Esophagus mucosa (tissue), 1 donor: ENCODE measurements at places on chromosomes 2 and 18. TPM values are rescaled to one million over a fixed set of nuclear protein-coding genes. Genes with fewer than 3 reads are reported as not detected.

GRCh38 chr2:218839430-218839829 lies 7.8 kb upstream of the PRKAG3 start:
- ATAC-seq = no peak

GRCh38 chr2:207238831-207239701 lies 73.3 kb upstream of the KLF7 start:
- ATAC-seq = peak; percentile 94

GRCh38 chr18:5622905-5623304 lies 79.1 kb upstream of the EPB41L3 start:
- ATAC-seq = no peak

GRCh38 chr2:225328192-225328591 lies 71.3 kb upstream of the NYAP2 start:
- ATAC-seq = no peak

DNA sequence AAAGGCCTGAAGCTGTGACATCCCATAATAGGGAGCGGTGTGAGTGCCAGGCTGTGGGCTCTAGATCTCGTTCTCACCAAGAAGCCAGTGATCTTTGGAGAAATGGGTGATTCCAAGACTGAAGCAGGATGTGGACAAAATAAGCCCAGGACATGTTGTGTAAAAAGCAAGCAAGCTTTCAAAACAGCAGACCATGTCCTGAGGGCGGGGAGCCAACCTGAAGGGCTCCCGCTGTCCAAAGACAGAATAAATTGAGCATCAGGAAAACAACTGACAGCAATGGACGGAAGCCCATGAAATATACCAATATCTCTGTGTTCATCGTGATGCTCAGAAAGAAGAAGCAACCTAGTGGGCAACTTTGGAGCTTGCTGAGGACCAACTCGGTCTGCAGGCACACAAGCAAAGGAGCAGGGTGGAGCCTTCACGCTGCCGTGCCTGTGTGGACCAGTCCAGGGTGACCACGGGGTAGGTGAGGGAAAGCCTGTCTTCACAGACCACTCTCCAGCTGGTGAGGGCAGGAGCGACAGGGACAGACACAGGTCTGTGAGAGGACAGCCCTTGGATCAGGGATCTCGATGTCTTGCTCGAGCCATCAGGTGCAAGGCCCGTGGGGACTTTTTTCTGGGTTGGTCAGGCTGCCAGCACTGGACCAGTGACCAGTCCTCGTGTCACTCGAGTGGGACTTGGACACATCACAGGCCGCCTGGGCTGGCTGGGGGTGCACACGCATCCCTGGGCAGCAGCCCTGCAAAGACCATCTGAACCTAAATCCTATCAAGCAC lies 21.5 kb downstream of the MTERF4 start:
- peak; percentile 26 for ATAC-seq

GRCh38 chr2:195533771-195534642 lies 123.0 kb upstream of the SLC39A10 start:
- peak; percentile 49 for ATAC-seq

- no peak for ATAC-seq
Measured at GRCh38 chr2:33570681-33571080, 28.4 kb downstream of the FAM98A start.

DNA sequence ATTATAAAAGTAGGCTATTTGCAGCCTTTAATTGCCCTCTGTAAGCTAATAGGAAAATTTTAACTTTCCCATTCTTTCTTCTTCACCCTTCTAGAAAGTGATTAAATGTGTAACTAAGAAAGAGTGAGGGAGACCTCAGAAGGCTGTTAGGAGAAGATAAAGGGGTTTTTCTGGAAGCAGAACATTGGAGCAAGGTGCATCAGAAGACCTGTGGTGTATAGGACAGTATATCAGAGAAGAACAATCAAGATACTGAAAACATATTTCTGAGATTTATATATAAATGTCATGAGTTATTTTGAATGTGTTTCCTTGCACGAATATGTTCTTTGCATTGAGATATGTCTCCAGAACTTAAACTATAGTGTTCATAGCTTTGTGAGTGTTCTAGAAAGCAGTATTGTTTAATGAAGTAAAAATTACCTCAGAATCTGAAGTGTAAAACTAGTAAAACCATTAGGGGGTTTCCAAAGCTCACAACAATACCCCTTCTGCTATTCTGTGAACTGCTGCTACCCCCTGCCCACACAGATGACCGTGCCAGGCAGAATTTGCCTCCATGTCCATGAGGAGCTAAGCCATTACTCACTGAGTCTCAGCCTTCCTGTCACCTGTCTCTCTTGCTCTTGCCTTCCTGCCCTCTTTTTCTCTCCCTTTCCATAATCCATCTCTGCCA lies 537.9 kb downstream of the EPHA4 start:
- no peak for ATAC-seq

DNA sequence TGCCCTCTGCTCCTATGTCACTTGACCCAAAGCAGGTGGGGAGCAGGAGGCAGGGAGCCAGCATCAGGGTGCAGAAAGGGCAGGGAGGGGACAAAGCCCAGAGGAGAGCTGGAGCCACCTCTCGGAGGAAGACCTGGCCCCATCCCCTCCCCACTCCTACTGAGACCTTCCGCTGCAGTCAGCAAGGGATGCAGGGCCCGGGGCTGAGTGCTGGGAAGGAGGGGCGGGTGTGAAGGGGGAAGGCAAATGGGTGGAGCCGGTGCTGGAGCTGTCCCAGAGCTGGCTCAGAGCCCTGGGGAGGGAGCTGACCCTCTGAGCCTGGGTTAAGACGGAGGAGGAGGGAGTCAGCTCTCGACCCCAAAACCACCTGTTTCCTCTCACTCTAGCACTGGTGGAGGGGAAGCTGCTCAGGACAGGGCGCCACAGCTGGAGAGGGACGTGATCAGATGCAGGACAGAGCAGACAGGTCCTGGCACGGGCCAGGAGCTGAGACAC lies 33.8 kb downstream of the HS1BP3 start:
- ATAC-seq = no peak

DNA sequence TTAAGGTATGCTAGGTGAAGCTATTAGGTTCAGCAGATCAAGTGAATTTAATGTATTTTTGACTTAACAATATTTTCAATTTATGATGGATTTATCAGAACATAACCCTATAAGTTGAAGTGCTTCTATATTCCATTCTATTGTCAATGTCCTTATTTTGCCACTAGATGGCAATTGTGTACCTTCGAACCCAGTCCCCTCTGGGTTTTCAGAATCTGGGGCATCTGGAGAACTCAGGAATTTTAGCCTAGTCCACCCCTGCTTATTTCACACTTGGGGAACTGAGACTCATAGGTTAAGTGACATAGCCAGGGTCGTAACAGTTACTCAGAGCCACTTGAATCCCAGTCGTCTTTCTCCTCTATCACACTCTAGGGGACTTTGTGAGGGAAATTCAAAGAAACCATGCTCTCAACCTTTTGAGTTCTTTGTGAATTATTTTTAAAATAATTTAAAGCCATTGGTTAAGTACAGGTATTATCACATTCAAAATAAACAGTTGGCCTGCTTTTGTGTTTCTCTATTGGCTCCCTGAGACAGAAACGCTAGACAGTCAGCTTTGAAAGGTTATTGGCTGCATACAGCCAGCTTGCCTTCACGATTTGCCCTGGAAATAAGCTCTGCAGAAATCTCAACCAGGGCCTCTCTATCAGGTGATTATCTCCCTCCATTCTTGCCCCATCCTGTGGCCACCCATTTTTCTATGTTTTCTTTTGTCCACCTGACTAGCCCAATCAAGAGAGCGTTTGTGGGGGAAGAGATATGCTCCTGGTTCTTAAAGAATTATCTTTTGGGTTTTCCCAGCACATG lies 145.0 kb downstream of the TTC27 start:
- ATAC-seq = no peak

DNA sequence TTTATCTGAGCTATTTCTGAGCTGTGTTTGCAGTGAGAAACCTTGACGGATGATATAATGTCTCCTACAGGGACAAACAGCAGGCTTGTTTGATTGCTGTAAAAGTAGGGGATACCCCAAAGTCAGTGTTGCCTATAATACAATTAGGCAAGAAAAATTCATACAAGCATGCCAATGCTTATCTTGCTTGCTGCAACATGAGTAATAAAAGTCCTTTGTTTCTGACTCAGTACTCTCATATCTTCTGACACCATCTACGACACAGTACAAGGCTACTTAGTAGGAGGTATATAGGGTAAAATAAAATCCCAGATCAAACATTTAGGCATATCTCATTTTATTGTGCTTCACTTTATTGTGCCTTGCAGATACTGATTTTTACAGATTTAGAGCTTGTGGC lies 33.0 kb downstream of the ERBB4 start:
- no peak for ATAC-seq

- no peak for ATAC-seq
Measured at GRCh38 chr2:67649331-67650261, 252.5 kb downstream of the ETAA1 start.

DNA sequence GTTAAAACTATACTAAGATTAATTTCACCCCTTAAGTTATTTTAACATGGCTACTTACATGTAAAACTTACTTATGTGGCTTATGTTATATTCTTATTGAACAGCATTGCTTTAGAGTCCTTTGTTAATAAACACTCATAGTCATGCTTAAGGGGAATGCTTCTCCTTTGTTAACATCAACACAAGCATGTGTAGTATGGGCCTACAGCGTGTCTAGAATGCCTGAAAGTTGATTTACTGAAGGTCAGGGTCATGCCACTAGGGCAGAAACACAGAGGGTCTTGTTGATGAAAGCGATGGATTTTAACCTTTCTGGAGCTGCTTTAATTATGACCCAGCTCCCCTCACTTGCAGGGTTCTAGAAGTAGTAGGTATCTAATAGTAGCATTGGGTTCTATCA lies 159.8 kb upstream of the DLX2 start:
- ATAC-seq = no peak

DNA sequence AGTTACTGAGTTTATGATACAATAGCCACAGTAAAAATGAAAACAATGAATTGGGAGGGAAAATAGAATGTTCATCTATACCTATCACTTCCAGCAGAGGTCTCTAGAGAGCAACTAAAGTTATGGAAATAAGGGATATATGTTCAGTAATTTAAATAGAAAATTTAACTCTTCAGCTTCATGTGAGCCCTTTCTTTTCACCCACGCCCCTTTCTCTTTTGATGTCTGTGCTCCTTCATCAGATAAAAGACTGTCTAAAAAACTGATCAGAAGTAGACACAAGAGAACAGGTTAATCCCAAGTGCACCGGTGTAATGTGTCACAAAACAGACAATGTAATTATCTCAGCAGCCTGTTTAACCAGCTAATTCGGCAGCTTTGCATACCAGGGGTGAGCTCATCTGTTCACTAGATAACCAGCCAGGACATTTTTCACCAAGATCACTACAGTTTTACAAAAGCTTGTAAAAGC lies 238.5 kb upstream of the ERBB4 start:
- peak; percentile 84 for ATAC-seq

DNA sequence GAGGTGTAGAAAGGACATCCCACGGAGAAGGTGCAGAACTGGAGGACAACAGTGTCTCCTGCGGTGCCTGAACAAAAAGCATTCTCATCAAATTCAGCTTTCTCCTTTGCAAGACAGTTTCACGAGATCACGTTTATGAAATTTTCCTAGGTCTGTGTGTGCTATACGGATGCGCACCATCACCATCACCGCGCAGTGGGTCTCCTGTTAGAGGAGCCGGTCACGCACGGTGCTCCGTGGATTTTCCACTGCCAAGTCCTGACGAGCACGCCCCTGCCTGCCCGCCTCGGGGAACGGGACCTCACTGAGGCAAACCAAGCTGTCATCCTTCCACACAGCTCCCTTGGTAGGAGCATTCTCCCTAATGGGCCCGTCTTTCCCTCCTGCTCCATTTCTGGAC lies 140.4 kb upstream of the TPO start:
- ATAC-seq = no peak

DNA sequence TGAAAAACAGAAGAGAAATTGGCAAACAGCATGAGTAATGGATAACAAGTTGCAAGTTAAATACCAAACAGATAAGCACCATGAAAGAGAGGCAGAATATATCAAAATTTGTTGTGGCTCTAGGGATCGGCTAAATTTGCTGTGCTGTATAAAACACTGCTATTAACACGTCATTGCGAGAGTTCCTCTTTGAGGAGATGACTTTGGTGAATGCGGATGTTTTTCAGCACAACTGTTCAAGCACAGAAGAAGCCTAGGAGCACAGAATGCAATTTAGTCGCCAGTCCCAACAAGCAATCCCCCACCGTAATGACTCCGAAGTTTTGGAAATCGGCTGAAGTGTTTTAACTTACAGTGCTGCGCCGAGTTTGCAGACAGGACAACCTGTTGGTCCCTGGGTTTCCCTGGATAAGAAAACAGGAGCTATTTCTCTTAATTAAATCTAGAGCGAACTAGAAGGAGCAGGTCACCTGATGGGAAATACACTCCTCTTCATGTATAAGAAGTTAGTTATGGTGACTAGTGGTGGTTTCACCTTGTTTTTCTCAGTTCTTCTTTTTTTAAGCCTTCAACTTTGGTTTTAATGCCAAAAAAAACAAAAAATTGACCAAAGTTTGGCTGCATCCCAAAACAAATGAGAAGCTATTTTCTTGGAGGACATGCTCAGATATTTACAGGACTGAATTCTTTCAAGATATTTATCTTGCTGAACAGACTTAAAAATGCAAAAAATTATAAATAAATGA lies 454.1 kb upstream of the SALL3 start:
- ATAC-seq = no peak

Gene DLX2
- not detected for total RNA-seq

Gene IL36B
- 1.4 TPM for total RNA-seq

Gene NT5DC4
- not detected for total RNA-seq

Gene EPHA4
- 16.9 TPM for total RNA-seq

Gene CABYR
- 1.4 TPM for total RNA-seq

Gene ELOA2
- total RNA-seq = not detected

Gene TUBA4A
- 138 TPM for total RNA-seq

Gene UGT1A6
- total RNA-seq = 11.2 TPM

Gene AMER3
- not detected for total RNA-seq
